ENCODE measurements at places on chromosomes 2 and 18.

DNA sequence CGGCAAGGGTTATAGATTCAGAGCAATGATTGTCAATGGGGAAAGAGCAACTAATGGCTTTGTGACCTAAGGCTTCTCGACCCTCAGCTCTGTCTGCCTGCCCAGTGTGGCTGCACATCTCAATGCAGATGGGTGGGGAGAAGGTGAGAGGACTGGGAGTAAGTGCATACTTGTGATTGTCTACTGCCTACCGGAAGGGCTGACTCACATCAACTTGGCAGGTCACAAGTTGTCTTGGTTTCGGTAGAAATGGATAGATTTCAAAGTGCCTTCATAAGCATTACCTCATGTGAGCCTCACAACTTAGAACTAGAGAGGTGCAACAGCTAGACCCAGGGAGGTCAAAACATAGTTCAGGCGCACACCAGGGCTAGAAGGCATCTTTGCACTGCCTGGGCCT lies 29.4 kb downstream of the STAT1 start:
- no peak for DNase-seq

DNA sequence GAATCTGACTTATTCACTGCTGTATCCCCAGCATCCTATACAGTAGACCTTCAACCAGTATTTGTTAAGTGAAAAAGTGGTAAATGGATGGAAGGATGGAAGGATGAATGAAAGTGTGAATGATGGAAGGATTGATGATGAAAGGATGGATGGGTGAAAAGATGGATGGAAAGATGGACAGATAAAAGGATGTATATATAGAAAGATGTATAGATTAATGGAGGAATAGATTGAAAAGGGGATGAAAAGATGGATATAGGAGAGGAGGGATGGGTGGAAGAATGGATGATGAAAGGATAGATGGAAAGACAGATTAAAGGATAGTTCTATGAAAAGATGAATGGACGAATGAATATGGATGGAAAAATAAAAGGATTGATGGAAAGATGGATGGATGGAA lies 50.0 kb downstream of the PSD4 start:
- no peak for DNase-seq

- DNase-seq, result no peak
Measured at GRCh38 chr2:200749631-200750322, 61.9 kb upstream of the BZW1 start.

- no peak for DNase-seq
Measured at GRCh38 chr2:190255676-190256075, 64.0 kb downstream of the HIBCH start.

GRCh38 chr2:24720310-24720709 lies 72.9 kb downstream of the PTRHD1 start:
- DNase-seq, result no peak

DNA sequence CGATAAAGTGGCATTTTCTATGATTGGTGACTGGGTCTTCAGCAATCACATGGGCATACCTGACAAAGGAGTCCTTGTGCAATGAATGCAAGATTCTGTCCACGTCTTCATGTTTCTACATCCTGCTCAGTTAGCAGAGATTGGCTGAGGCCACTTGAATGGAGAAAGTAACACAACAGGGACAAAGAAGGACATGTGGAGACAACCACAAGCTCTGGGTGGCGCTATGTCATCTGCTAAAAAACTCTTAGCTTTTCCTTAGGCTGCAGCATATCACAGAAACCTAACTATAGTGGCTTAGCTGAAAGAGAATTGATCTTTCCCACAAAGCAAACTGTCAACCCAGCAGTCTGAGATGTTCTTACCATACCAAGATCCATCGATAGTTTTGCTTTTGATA lies 1109.7 kb downstream of the SOCS6 start:
- no peak for DNase-seq

GRCh38 chr18:58829263-58829662 lies 35.4 kb upstream of the ZNF532 start:
- no peak for DNase-seq

- DNase-seq, result no peak
Measured at GRCh38 chr2:128273469-128274081, 45.1 kb downstream of the HS6ST1 start.

DNA sequence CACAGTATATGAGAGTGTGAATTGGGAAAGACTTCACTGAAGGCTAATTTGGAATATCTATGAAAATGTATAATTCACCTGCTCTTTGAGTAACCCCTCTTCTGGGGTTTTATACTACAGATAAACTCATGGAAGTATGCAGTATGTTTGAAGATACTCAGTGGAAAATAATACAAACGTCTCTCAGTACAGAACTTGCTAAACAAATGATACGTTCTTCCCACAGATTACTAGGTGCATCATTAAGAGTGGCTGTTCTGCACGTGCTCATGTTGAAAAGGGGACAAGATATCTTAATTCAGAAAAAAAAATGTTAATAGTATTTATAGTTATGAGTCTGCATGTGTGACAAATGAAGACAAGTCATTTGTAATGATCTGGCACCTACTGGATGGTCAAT lies 70.2 kb upstream of the EPAS1 start:
- no peak for DNase-seq

- DNase-seq, result no peak
Measured at GRCh38 chr2:122565364-122565763, 809.9 kb downstream of the TSN start.

GRCh38 chr2:97068074-97068473 lies 26.6 kb downstream of the FAHD2B start:
- DNase-seq, result no peak

GRCh38 chr18:24432618-24433017 lies 6.1 kb downstream of the IMPACT start:
- no peak for DNase-seq

DNA sequence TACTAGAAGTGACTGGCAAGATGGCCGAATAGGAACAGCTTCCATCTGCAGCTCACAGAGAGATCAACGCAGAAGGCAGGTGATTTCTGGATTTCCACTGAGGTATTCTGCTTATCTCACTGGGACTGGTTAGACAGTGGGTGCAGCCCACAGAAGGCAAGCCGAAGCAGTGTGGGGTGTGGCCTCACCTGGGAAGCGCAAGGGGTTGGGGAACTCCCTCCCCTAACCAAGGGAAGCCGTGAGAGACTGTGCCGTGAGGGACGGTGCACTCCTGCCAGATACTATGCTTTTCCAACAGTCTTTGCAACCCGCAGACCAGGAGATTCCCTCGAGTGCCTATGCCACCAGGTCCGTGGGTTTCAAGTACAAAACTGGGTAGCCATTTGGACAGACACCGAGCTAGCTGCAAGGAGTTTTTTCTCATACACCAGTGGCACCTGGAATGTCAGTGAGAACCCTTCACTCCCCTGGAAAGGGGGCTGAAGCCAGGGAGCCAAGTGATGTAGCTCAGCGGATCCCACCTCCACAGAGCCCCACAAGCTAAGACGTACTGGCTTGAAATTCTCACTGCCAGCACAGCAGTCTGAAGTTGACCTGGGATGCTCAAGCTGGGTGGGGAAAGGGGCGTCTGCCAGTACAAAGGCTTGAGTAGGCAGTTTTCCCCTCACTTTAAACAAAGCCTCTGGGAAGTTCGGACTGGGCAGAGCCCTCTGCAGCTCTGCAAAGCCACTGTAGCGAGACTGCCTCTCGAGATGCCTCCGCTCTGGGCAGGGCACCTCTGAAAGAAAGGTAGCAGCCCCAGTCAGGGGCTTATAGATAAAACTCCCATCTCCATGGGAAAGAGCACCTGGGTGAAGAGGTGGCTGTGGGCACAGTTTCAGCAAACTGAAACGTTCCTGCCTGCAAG lies 40.1 kb downstream of the PLEK start:
- no peak for DNase-seq

GRCh38 chr2:162242586-162243280 lies 512 bp downstream of the FAP start:
- DNase-seq, result no peak

DNA sequence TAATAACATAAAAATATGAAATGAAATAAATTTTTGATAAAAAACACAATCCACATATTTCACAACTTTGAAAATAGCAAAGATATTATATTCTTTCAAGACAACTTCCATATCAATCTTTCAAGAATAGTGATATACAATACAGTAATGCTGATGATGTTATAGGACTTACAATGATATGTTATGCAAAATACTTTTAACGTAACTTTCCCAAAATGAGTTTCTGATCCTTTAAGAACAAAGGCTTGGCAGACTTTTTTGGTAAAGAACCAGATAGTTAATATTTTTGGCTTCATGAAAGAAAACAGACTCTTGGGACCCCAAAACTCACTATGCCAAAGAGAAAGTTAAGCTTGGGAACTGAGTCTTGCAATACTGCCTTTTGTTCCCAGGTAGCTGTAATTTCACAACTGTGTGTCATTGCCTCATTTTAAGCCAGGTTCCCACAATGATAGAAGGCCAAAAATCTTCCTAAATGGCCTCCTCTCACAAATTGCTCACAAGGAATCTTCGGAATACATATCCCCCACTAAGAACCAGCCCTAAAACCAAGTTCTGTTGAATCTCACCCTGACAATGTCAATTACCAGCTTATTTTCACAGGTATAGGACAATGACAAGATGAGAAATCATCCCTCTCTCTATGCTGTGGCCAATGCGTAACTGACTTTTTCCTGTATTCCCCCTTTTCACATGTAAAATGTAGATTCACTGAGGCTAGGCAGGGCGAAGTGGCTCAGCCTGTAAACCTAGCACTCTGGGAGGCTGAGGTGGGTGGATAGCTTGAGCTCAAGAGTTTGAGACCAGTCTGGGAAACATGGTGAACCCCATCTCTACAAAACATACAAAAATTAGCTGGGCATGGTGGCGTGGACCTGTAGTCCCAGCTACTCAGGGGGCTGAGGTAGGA lies 54.8 kb upstream of the STRN start:
- DNase-seq, result no peak

GRCh38 chr2:204258890-204259289 lies 286.4 kb upstream of the PARD3B start:
- DNase-seq, result no peak

DNA sequence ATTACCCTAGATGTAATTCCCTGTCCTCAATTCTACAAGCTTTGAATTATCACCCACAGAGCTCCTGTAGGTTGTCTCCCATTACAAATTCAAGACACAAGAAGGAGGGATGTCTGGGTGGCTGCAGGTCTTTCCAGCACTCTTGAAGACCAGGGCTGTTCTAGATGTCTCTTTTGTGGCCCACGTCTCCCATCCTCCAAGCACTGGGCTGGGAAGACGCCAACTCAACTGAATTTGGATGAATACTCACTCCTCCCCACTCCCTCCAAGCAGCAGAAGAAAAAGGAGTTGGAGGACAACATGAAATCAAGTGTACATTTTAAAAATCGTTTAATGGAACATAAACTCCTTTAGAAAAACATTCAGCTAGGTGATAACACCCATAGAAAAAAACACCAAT lies 31.2 kb downstream of the SMAD7 start:
- DNase-seq, result no peak

- no peak for DNase-seq
Measured at GRCh38 chr2:168976034-168976654, 55.0 kb downstream of the ABCB11 start.

GRCh38 chr2:9001778-9002177 lies 1.7 kb downstream of the MBOAT2 start:
- DNase-seq, result no peak

DNA sequence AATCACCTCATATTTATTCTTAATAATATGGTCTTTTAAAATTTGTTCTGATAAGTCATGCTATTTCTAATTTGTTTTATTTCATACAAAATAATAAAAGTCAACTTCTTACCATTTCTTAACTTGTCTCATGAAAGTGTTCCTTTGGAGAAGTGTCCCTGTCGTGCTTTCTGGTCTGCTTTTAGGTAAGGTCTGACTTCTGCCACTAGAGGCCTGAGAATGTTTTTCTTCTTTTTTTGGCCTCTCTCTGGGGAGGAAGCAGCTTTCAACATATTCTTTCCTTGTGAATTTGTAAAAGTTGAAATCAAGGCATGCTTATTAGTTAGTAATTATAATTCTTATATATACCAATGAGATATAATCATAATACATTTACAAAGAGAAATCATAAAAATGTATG lies 39.4 kb downstream of the MAP2 start:
- DNase-seq, result no peak

DNA sequence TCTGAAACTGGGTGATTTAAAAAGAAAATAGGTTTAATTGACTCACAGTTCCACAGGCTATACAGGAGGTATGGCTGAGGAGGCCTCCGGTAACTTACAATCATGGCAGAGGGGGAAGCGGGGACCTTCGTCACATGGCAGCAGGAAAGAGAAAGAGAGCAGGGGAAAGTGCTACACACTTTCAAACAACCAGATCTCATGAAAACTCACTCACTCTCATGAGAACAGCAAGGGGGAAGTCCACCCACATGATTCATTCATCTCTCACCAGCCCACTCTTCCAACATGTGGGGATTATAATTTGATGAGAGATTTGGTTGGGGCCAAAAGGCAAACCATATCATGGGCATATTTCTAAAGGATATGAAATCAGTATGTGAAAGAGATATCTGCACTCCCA lies 12.0 kb upstream of the ARHGAP15 start:
- no peak for DNase-seq

GRCh38 chr2:171889808-171890207 lies 4.2 kb downstream of the SLC25A12 start:
- DNase-seq, result no peak

DNA sequence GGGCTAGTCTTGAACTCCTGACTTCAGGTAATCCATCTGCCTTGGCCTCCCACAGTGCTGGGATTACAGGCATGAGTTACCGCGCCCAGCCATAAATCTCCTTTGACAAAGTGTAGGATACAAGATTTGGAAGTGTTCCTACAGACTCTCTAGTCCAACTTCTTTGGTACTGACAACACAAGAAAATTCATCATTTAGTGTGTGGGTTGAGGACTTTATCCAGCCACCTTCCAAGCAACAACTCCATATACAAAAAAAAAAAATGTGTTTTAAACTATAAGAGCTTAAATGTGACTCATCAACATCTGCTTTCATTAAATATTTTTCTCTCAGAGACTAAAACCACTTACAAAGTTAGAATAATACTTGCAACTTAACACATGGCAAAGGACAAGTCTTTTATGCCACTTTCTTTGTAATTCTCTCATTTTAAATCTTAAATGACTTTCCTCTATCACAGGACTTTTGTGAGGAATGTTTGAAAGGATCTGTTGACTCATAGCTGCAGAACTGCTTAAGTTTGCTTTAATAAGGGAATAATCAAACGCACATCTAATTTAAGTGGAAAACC lies 46.2 kb upstream of the ITGAV start:
- DNase-seq, result no peak

Data from effector memory CD4-positive, alpha-beta T cell (primary cell).